ENCODE measurements at places on chromosomes 2 and 18.
A peak's percentile ranks its signal among the peaks of the same experiment; 100 is the strongest.

DNA sequence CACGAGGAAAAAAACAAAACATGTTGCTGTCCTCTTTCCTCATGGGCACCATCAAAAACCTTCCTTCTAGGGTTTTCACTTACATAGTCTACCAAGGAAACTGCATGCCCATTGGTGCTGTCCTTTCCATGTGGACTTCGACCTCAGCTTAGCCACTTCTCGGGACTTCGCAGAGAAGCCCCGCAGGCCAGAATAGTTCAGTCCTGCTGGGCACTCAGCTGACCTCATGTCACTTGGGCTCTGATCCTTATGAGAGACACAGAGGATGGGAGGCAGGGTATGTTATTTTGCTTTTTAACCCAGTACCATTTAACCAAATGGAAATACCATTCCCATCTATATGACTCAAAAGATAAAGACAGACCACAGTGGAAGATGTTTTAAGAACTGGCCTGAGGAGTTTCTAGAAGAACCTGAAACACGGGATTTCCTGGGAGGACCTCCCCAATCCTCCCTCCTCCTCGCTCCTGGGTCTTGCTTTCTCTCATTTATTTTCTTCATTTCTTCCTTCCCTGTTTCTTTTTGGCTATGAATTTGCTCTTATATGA is 28.4 kb downstream of the AAK1 start:
- DNase-seq = no peak

- no peak for DNase-seq
Measured at GRCh38 chr2:197138506-197138905, 172.1 kb downstream of the ANKRD44 start.

- no peak for DNase-seq
Measured at GRCh38 chr18:75130591-75131328, 78.2 kb downstream of the PTGR3 start.

DNA sequence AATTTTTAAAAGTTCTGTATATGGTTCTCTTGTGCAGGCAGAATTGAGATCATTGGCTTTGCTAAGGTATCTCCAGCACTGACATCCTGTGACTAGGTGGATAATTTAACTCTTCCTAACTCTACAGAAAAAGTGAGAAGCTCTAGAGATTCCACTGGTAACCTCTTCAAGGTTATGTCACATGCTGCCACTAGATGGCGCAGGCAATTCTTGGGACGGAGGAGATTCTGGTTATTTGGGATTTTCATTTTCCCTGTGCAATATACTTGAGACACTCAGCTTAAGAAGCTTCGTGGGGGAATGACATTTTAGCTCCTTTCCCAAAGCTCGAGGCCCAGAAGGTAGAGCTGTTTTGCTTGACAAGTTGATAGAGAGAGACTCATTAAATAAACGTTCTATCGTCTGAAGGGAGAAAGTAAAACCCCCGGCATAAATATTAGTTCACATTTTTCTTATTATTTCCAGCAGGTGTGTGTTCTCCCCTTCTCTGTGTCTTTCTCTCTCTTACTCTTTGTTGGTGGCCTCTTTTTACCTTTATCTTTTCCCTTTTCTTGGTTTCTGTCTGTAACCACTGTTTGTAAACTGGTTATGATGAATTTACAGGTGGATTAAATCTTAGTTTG is 26.6 kb upstream of the LANCL1 start:
- DNase-seq = peak; percentile 3

DNA sequence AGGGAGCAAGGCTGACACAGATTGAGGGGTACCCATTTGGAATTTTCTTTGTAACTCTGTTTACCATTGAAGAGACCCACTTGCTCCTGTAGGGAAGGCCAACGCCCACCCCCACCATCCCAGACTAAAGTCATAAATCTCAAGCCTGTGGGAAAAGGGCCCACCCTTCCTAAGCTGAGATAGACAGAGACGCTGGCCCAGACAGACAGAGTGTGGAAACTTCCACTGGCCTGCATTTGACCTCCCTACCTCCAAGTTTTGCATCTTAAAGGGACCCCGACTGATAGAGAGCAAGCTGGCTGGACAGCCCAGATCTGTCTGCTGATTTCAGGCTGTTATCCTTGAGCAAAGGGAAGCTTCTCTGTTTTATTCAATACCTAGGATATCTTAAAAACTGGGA is 48.2 kb upstream of the SLC14A2 start:
- no peak for DNase-seq

DNA sequence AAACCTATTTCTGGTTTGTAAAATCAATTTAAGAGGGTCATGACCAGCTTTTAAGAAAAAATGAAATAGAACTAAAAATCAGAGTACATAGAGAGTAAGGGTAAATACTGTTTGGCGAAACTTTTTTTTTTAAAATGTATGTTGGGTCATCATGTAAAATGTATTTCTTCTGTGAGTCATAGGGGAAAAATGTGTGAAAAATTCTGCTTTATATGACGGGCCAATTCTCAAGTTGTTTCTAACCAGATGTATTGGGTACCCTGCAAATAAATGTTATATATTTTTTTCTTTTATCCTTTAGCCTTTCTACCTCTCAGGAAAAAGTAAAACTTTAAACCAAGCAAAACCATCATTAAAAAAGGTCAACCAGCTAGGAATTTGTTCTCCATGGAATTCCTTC is 13.9 kb downstream of the AFTPH start:
- DNase-seq = no peak

- no peak for DNase-seq
Measured at GRCh38 chr18:69400253-69400975, at the start of gene DOK6. Gene DOK6 (plus strand): TSS chr18:69400888.

- DNase-seq = no peak
Measured at GRCh38 chr2:199197448-199197847, 260.3 kb downstream of the SATB2 start.

DNA sequence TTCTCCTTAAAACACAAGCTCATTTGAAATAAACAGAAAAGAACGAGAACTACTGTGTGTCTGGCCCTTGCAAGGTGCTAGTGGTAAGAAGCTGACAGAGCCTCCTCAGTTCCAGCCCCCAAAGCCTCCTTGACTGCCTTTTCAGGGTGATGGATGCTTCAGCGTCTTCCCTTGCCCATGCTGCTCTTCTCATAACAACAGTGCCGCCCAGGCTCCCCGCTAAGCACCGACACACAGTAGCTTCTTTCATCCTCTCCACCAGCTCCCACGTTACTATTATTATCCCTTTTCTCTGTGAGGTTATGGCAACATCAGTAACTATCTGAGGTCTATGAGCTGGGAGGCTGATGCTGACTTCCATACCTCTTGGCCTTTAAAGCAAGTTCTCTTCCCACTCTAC is 418.6 kb downstream of the TSN start:
- DNase-seq = no peak

DNA sequence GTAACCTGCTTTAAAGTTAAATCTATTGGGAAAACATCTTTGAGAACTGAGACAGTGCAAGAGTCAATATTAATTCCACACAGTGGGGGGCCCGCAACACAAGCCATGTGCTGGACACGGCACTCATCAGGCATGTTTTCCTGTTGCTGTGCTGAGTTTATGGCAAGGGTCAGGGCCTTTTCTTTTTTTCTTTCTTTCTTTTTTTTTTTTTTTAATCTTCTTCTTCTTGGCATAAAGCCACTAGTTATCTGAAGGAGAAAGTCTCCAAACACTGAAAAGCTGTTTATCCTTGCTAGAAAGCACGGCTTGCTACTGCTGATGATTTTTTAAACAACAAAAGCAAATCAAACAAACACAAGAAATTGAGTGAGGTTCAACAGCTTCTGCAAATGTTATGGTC is 252.1 kb downstream of the ZNF521 start:
- no peak for DNase-seq

- no peak for DNase-seq
Measured at GRCh38 chr18:58668897-58669296, 2.4 kb upstream of the MALT1 start.

GRCh38 chr2:55268288-55268906 is 634 bp downstream of the MTIF2 start:
- no peak for DNase-seq

- DNase-seq = no peak
Measured at GRCh38 chr2:24618144-24618543, 127.1 kb downstream of the NCOA1 start.

- DNase-seq = no peak
Measured at GRCh38 chr2:6384341-6384740, 481.4 kb downstream of the CMPK2 start.

DNA sequence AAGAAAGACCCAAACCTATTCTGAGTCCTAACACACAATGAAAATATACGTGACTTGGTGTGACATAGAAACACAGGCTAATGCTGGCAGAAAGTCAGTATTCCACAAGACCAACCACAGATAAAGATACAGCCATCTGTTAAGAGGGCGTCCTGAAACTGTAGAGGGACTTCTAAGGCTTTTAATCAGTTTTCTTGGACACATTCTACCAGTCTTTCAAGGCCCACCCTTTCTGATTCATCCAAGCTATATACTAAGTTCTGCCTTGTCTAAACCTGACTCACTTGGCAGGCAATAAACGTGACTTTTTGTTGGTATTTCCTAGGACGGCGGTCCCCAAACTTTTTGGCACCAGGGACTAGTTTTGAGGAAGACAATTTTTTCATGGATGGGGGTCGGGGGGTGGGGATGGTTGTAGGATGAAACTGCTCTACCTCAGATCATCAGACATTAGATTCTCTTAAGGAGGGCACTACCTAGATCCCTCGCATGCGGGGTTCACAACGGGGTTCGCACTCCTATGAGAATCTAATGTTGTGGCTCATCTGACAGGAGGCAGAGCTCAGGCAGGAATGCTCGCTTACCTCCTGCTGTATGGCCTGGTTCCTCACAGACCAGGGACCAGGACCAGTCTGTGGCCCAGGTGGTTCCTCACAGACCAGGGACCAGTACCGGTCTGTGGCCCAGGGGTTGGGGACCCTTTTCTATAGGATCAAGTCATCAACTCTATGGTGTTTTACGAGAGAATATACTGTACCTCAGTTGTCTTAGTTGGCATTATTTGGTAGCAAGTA is 61.4 kb downstream of the SP3 start:
- DNase-seq = no peak

- no peak for DNase-seq
Measured at GRCh38 chr18:6763524-6763923, 34.0 kb downstream of the ARHGAP28 start.

DNA sequence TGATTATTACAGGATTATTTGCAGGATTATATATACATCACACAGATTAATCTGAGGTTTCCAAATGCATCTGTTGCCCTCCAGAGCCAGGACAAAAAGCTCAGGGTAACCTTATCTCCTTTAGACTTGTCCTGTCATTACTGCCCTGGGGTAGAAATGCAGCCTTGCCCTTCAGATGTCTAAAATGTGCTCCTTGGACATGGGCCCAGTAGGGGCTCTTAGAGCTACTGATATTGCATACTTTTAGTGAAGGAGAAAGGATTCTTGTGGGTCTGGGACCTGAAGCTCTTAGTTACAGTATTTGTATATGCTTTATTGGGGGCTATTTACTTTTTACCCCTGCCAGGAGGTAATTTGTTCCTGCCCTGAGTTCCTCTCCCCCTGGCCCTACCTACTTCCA is 56.1 kb downstream of the PRKRA start:
- no peak for DNase-seq

DNA sequence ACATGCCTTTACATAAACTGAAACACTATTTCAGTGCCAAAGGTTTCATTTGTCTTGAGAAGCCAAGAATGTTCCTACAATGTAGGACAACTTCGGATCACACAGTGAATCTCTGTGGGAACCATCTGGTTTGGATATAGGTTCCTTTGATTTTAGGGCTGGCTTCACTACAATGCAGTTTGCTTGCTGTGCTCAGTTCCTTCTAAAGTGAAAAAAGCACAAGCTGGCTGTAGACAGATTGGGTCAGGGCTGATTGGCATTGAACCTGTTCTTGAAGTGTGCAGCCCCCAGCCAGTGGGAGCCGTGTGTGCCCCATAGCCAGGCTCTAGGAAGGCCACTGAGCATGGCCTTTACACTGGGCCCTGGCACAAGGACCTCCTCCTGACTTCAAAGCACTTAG is 167.9 kb upstream of the HNRNPA3 start:
- no peak for DNase-seq

DNA sequence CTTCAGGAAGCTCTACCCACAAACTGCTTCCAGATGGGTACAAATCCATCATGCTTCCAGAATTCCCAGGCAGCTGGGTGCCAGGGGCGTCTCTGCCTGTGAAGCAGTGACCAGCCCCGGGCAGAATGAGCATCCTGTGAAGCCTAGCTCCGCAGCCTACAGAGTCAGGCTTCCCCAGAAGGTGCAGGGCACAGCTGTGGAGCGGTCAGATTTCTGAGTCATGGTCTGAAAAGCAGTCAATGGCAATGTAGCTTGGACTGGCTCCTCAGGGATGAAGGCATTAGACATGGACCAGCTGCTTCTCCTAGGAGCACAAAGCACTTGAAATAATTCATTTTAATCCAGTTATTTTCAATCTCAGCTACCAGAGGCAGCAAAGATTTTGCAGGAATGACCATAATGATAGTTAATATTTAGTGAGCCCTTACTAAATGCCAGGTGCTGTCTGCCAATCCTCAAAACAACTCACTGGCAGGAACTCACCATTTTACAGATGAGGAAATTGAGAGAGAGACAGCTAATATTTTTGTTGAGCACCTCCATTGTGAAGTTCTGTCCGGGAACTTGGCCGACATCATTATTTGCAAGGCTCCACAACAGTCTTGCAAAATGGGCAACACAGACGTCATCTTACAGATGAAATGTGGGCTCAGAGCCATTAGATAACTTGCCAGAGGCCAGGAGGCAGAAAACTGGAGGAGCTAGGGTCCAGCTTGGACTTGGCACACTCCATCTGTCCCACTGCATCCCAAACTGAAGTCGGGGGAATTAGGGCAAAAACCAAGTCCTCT is 31.7 kb downstream of the ACMSD start:
- DNase-seq = no peak

DNA sequence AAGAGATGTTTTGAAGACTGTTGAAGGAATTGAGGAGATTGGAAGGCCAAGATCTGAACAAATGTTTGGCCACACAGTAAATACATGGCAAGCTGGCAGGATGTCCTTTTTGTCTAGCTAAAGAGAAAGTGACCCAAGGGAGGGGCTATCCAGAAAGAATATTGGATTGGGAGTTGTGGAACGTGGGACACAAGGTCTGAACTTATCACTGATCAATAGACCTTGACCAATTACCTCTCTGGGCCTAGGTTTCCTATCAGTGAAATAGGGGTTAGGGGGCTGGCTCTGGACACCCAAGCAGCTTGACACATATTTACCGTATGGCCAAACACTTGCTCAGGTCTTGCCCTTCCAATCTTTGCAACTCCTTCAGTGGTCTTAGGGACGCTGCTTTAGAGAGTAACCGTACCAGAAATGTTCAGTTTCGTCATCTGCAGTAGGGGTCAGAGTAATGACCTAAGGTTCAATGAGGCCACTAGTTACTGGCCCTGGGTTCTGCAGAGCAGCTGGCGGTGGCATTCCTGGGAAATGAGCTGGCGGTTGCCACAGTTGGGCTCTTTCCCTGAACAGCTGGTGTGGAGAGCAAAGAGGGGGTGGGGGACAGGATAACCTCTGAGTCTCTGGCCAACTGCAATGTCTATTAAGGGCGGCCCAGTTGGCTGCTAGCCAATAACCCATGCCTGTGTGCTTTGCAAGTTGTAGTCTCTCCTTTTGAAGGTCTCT is 70.1 kb upstream of the STPG4 start:
- no peak for DNase-seq

DNA sequence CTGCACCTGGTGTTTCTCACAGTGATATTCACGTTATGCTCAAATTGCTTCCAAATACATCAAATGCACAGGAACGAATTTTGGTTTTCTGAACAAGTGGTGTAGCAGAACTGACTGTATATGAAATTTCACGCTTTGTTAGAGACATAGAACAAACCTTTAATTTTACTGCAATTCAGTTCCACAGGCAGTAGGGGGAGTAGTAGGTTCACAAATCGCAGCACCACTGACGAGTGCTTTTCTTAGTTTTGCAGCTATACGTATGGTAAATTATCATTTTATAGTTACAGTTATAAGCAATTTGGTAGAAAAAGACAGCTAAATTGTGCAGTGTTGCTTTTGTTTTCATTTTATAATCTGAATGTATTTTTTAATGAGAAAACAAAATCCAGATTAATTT is 113.3 kb downstream of the KIAA1328 start:
- no peak for DNase-seq

All from activated T-cell treated with anti-CD3 and anti-CD28 coated beads for 24 hours (primary cell).